Stimulated activated CD8-positive, alpha-beta memory T cell treated with anti-CD3 and anti-CD28 coated beads, Interleukin-7, amount 100 ng/mL, for 4 hours (primary cell): ENCODE measurements at places on chromosomes 7 and 10.
A peak's percentile ranks its signal among the peaks of the same experiment; 100 is the strongest.

DNA sequence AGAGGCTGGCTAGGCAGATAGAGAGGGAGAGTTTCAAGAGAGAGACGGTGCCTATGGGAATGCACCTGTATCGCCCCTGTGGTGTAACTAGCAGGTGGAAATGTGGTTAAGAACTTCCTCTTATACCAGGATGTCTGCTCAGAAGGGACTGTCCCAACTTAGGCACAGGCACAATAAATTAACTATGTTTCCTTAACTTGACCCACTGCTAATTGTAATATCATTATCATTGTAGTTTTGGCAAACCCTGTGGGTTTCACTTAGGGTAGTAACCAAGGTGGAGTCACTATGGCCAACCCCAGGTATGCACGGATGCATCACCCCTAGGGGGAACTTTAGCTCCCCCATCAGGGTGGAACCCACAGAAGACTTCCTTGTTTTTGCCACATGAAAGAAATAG, 455.7 kb downstream of the DGKB start:
- DNase-seq = no peak

- DNase-seq = no peak
Measured at GRCh38 chr7:73451780-73452398, 18.3 kb downstream of the FZD9 start.

DNA sequence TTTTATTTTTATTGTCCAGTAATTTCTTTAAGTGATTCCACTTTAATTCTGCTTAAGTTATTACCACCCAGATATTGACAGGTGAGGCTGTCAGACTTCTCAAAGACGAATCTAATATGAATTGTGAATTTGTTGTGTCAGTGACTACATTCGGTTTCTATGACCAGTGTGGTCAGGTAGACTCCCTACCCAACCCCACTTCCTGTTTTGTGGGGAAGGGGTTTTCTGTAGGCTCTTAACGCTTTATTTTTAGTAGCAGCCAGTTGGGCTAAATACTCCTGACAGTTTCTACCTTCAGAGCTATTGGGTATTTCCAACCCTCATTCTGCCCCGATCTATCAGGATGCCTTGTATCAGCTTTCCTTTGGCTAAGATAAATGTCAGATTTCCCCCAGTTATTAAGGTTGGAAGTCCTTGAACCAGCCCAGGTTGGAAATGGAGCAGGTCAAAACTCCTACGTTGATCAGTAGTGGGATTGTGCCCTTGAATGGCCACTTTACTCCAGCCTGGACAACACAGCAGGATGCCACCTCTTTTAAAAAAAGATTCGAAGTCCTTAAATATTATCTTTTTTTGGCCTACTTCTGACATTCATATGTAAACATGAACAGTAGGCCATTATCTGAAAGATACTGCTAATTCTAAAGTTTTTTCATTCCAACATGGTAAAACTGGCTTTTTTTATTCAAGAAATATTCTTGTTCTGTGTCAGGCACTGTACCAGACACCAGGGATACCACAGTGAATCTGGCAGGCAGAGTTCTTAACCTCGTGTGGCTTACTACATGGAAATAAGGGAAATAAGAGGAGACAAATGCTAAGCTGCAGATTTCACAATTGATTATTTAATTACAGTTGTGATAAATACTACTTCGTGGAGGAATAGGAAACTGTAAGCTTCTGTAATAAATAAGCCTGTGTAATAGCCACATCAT, 133.3 kb upstream of the SAMD8 start:
- DNase-seq = peak; percentile 34

DNA sequence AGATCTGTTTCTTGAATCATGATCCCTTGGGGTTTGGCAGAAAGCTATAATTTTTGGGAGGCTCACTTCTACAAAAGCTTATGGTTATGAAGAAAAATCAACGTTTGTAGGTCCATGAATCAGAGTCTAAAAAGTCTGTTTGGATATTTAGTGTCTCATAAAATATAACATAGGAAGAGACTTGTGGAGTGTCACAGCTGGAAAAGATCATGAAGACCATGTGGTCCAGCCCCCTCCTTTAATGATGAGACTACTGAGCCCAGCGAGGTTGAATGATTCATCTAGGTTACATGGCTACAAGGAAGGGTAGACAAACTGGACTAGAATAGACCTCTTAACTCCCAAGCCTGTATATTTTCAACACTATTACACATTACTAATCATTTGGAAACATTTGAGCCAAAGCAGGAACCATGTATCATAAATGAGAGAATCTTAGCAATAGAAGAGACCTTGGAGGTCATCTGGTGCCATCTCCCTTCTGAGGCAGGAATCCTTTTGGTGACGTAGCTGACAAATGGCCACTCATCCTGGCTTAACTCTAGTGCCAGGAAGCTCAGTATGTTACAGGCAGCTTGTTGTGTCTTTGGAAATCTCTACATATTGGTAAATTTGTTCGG, 152.5 kb downstream of the CREB5 start:
- no peak for DNase-seq

DNA sequence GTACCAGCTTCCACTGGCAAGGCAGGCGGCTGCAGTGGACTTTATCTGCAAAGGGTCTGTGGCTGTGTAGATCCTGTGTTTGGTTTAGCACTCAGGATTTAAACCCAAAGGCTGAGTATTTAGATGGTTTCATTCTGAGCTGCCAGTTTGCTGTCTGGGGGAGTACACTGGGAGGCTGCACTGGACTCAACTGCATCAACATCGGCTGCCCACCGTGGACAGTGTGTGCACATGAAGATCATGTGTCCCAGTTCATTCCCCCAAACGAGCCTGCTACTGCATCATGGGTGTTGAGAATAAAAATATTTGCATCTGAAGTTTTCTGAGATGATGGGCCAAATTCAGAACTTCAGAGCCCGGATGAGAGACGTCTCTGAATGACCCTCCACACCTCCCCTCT, 328.6 kb upstream of the SHH start:
- DNase-seq = no peak

DNA sequence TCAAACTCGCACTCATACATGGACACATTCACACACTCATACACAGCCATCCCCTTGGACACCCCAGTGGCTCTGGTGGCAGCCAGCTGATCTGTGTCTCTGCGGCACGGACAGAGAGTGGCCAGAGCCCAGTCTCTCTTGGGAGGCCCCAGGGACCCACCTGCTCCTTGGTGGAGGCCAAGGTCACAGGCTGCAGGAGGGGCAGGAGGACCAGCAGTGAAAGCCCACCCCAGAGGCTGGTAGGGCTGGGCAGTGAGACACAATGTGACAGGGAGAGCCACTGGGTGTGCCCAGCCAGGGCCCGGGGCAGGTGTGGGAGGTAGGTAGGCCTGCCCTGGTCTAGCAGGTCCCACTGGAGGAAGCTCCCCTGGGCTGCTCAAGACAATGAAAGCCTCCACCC, 18.5 kb downstream of the SHH start:
- no peak for DNase-seq
